ENCODE measurements at places on chromosomes 2 and 18.
A peak's percentile ranks its signal among the peaks of the same experiment; 100 is the strongest.

GRCh38 chr2:36461039-36461681 lies 105.6 kb downstream of the CRIM1 start:
- no peaks in the 10 kb centered on the region for H3K36me3 ChIP-seq
- H3K4me3 ChIP-seq = no peak overlapping the region
- no peaks in the 10 kb centered on the region for H3K27me3 ChIP-seq

GRCh38 chr2:240170354-240170735 lies 29.9 kb upstream of the OTOS start:
- no peaks in the 10 kb centered on the region for H3K36me3 ChIP-seq
- peak; percentile 77 for DNase-seq
- peaks cover 19% of the 10 kb centered on the region for H3K4me1 ChIP-seq
- H3K4me3 ChIP-seq = no peak overlapping the region
- H3K27me3 ChIP-seq = no peaks in the 10 kb centered on the region

DNA sequence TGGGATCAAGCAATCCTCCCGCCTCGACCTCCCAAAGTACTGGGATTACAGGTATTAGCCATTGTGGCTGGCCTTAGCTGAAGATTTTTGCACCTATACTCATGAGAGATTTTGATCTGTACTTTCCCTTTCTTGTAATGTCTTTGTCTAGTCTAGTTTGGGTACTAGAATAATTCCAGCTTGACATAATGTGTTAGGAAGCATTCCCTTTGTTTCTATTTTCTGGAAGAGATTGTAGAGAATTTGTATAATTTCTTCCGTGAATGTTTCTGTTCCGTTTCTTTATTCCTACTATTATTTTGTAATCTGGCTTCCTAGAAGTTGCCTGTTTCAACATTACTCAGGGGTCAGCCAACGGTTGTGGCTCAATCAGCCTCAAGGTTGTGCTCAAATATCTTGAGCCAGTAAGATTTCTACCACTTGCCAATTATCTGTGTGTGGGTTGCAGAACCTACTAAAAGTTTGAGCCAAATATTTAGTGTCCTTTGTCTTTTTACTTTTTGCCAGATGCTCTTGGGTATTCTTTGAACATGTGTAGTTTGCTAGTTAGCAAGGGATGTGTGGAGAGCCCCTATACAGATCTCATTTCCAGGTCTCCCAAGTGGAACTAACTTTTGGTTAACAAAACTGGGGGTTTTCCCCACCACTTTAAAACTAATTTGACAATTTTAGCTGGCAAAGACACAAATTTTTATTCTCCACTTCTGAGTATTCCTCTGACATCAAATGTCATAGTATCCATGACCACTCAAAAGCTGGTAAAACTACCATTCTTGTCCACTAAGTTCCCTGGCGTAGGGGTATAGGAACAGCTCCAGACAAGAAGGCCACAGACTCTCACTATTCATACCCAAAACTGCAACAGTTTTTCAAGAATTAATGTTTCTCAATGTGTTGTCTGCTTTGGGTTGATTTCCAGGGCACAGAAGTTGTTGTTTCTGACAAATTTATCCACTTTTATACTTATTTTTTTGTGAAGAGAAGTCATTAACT lies 42.8 kb upstream of the BAZ2B start:
- H3K4me3 ChIP-seq = no peak overlapping the region
- no peaks in the 10 kb centered on the region for H3K27me3 ChIP-seq
- H3K36me3 ChIP-seq = no peaks in the 10 kb centered on the region

GRCh38 chr2:119827866-119828507 lies 68.3 kb downstream of the PTPN4 start:
- no peaks in the 10 kb centered on the region for H3K27me3 ChIP-seq
- no peak for DNase-seq
- H3K4me3 ChIP-seq = no peak overlapping the region
- peaks cover 5% of the 10 kb centered on the region for H3K4me1 ChIP-seq
- H3K27ac ChIP-seq = no peak overlapping the region
- no peaks in the 10 kb centered on the region for H3K36me3 ChIP-seq

- no peaks in the 10 kb centered on the region for H3K36me3 ChIP-seq
- no peak for DNase-seq
- H3K27ac ChIP-seq = no peak overlapping the region
- H3K4me3 ChIP-seq = no peak overlapping the region
- H3K27me3 ChIP-seq = no peaks in the 10 kb centered on the region
These were observed 548.9 kb upstream of the CDH2 start for GRCh38 chr18:28725876-28726275.

GRCh38 chr2:202064881-202065230 lies 8.2 kb upstream of the KIAA2012 start:
- no peak overlapping the region for H3K4me3 ChIP-seq
- H3K27me3 ChIP-seq = no peaks in the 10 kb centered on the region
- H3K27ac ChIP-seq = no peak overlapping the region
- H3K36me3 ChIP-seq = no peaks in the 10 kb centered on the region
- DNase-seq = no peak

DNA sequence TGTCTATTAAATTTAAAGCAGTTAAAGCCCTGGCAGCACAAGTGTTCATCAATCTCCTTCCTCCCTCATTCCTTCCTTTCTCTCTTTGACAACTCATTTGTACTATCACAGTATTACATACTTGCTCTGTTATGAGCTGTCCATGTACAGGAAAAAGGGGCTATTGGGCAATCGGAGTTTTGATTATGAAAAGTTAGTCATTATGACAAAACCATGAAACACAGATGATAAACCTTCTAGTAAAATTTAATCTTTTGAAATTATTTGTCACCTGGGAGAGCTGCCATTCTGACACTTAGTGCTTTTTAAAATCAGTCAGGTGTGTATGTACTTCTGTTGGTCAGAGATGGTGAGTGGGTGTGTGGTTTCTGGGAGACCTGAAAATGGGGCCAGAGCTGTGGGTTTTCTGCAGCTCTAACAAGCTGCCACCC lies 39.4 kb downstream of the MAP4K4 start:
- no peak overlapping the region for H3K4me3 ChIP-seq
- H3K27me3 ChIP-seq = no peaks in the 10 kb centered on the region
- peaks cover 23% of the 10 kb centered on the region for H3K4me1 ChIP-seq

DNA sequence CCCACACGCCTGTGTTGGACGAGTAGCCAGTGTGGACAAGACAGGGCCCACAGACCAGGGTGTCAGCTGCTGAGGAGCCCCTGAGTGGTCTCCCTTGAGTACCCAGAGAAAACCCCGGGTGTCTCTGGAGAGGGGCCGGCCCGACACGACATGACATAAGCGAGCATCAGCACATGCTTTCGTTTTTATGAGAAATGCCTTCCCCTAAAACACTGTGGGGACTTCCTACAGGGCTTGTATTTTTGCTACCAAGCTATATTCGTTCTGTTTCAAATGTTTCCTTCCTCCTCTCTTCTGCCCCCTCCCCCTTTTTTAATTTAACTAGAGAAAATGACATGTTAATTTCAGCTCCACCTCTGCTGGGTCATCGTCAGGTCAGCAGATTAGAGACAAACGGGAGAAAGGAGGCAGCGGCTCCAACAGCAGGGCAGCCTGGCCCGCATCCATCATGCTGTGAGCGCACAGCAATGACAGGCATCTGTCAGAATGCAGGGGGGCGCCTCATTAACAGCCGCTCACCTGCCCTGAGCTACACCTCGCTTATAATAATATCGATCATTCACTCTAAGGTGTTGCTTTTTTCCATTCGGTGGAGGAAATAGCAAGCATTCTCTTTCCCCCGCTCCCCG lies 286.2 kb downstream of the ZNF516 start:
- peak; percentile 27 for DNase-seq
- peaks cover 30% of the 10 kb centered on the region for H3K4me1 ChIP-seq
- H3K4me3 ChIP-seq = no peak overlapping the region
- H3K27ac ChIP-seq = no peak overlapping the region
- no peaks in the 10 kb centered on the region for H3K36me3 ChIP-seq

DNA sequence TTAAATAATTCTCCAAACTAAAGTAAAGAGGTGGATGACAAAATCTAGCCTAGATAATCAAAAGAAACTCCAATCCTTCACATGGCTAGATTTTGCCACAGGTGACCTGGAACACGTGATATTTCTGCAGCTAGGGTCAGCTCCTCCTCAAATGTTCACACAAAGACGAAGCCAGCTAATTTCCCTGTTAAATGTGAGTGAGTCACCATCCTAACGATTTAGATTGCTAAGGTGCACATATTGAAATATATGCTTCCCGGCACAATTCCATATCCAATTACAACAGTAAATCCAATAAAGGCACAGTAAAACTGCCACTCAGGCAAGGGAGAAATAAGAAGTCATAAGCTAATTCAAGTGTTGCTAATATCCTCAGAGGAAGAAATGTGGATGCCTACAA lies 28.7 kb downstream of the IKZF2 start:
- H3K36me3 ChIP-seq = no peaks in the 10 kb centered on the region
- H3K4me3 ChIP-seq = no peak overlapping the region
- no peak overlapping the region for H3K27ac ChIP-seq
- H3K4me1 ChIP-seq = peaks cover 9% of the 10 kb centered on the region
- H3K27me3 ChIP-seq = no peaks in the 10 kb centered on the region

- no peak for DNase-seq
- no peak overlapping the region for H3K4me3 ChIP-seq
- H3K27ac ChIP-seq = no peak overlapping the region
- H3K4me1 ChIP-seq = no peaks in the 10 kb centered on the region
These were observed 161.8 kb downstream of the NCK2 start for GRCh38 chr2:105906481-105906880.

- peak overlapping the region; percentile 68 for H3K4me3 ChIP-seq
- H3K27ac ChIP-seq = no peak overlapping the region
- peak; percentile 79 for DNase-seq
- H3K4me1 ChIP-seq = peaks cover 32% of the 10 kb centered on the region
- no peaks in the 10 kb centered on the region for H3K36me3 ChIP-seq
These were observed 1.8 kb downstream of the CCDC85A start for GRCh38 chr2:56185582-56186046.

DNA sequence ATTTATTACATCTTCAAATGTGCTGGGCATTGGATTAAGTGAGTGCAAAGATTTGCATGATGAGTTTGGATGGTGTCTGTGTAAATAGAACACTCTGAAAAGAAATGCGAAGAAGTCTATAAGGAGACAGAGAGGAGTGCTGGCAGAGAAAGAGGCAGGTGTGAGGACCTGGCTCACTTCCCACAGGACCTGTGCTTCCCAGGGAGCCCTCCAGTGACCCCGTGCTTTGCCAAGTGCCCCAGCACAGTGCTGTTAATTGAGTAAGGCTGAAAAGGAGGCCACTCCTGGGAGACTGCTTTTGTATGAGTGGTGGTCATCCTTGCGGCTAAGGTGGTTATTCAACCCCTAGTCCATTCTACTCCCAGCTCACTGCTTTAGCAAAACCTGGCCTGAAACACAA lies 230.8 kb downstream of the OSR1 start:
- H3K27ac ChIP-seq = no peak overlapping the region
- no peak for DNase-seq

DNA sequence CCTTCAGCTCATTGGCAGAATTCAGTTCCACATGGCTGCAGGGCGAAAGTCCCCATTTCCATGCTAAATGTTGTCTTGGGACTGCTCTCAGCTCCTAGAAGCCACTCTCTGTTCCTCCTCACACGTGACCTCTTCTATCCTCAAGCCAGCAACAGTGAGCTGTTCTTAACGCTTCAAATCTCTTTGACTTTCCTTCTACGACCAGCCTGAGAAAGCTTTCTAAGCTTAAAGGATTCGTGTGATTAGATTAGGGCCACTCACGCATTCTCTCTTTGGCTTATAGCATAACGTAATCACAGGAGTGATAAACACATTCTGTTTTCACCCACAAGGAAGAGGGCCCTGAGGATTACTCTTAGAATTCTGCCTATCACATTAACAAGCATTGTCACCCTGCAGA lies 29.8 kb upstream of the LAMA1 start:
- H3K4me1 ChIP-seq = peaks cover 10% of the 10 kb centered on the region
- H3K27me3 ChIP-seq = no peaks in the 10 kb centered on the region
- no peak overlapping the region for H3K4me3 ChIP-seq
- H3K36me3 ChIP-seq = no peaks in the 10 kb centered on the region

GRCh38 chr2:230947908-230948365 lies 22.9 kb upstream of the GPR55 start:
- H3K27me3 ChIP-seq = no peaks in the 10 kb centered on the region
- no peak overlapping the region for H3K27ac ChIP-seq
- no peaks in the 10 kb centered on the region for H3K4me1 ChIP-seq
- no peaks in the 10 kb centered on the region for H3K36me3 ChIP-seq
- H3K4me3 ChIP-seq = no peak overlapping the region

DNA sequence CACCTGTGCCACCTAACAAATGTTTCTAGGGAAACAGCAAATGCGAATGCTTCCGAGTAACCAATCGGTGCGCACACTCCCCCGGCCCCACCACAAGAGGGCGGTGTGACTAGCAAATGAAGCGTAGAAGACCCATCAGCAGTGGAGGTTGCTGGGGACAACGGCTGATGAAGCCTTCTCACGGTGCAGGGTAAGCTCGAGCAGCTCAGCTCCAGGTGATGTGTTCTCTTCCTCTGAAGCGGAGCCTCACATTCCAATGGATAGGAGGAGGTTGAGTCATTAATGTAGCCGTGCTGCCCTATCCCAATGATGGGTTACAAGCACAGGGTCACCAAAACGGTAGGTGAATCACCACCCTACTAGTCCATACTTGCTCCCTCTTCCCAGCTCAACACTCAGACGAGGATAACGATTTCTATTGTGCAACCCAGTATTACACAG lies 127.6 kb upstream of the TWIST2 start:
- no peaks in the 10 kb centered on the region for H3K4me1 ChIP-seq
- peak; percentile 77 for DNase-seq
- H3K27me3 ChIP-seq = no peaks in the 10 kb centered on the region
- H3K36me3 ChIP-seq = no peaks in the 10 kb centered on the region

- H3K4me1 ChIP-seq = peaks cover 6% of the 10 kb centered on the region
- no peaks in the 10 kb centered on the region for H3K36me3 ChIP-seq
- no peak overlapping the region for H3K27ac ChIP-seq
- no peak for DNase-seq
- no peaks in the 10 kb centered on the region for H3K27me3 ChIP-seq
- H3K4me3 ChIP-seq = no peak overlapping the region
These were observed 133.7 kb upstream of the HNRNPA3 start for GRCh38 chr2:177078855-177079254.

DNA sequence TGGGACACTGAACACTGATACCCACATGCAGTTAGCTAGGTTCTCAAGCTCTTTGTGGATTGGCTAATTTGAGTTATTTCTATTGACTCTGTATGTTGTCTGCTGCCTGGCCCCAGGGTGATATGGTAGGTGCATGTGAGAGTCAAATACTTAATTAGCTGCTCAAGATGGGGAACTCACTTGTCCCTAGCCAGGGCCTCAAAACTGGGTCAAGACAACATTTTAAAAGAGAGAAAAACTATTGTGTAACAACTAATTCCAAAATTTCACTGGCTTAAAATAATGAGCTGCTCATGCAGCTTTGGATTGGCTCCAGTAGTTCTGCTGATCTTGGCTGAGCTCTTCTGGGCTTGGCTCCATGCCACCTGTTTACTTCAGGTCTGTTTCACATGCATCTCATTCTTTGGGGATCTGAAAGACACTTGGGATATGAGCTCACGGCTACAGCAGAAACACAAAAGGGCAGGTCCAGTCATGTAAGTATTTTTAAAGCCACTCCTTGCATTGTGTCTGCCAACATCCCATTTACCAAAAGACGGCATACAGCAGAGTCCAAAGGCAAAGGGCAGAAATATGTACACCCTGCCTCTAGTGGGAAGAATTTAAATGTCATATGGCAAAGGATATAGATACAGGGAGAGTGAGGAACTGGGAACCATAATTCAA lies 716.8 kb downstream of the SUCLG1 start:
- H3K36me3 ChIP-seq = no peaks in the 10 kb centered on the region
- DNase-seq = no peak
- H3K27me3 ChIP-seq = no peaks in the 10 kb centered on the region
- H3K27ac ChIP-seq = no peak overlapping the region
- H3K4me3 ChIP-seq = no peak overlapping the region
